Stimulated activated CD4-positive, alpha-beta T cell treated with anti-CD3 and anti-CD28 coated beads, Interleukin-1b, Interleukin-23, amount 100 ng/mL, for 1 hour (primary cell): ENCODE measurements at places on chromosomes 7 and 10.

- no peak for DNase-seq
Measured at GRCh38 chr10:61565819-61566560, 96.7 kb upstream of the CABCOCO1 start.

GRCh38 chr7:53422291-53422690, 386.9 kb downstream of the POM121L12 start:
- no peak for DNase-seq

DNA sequence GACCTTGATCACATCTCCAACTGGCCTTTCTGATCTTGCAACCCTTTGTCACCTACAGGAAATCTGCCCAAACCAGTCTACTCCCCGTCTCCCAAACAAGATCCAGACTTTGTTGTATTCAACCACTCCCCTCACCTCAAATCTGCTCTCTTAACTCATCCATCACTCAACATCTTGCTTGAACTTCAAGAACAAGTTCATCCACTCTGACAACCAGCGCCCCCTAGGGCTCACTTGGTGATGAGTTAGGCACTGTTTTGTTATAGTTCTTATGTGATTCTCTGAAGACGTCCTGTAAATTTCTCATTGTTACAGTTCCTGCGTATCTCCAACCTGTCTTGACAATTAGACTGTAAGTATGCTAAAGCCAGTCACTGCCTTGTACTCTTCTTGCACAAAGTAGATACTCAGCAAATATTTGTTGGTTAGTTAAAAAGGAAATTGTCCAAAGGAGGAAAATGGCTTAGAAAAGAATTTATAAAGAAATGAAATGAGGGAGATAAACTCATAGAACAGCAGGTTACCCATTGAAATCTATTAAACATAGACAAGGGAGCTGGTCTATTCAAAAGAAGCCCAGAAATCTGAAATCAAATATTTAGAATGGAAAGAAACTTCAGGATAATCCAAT, 5.3 kb downstream of the FRMD4A start:
- no peak for DNase-seq

DNA sequence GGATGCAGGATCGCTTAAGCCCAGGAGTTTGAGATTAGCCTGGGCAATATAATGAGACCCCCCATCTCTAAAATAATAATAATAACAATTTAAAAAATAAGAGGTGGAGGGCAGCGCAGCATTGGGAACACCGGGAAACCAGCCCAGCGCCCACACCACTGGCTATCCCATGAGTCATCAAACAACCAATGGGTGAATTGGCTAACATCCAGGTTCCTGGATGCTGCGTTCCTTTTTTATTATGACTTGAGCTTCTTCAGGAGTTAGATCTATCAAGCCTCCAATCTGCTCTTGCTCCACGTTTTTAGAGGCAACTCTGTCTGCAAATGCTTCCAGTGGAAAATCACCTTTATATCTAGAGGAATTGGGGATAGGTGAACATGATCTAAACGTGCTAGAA, 10.0 kb upstream of the LRRC4 start:
- DNase-seq, result no peak

DNA sequence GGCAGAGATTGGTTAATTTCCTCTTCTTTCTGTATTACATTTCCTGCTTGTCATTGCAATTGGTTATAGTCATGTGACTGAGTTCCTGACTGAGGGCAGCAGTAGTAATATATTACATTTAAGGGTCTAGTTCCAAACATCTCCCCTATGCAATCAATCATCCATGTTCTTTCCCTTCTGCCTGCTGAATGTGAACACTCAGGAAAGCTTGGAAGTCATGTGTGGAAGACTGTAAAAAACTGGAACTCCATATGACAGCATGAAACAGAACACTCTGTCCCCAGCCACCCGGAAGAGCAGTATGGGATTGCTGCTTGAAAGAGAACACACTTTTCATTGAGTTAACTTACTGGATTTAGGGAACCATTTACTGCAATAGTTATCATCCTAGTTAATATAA, 459.7 kb upstream of the SEMA3A start:
- no peak for DNase-seq

GRCh38 chr10:113732966-113733365, 18.5 kb upstream of the PLEKHS1 start:
- no peak for DNase-seq

DNA sequence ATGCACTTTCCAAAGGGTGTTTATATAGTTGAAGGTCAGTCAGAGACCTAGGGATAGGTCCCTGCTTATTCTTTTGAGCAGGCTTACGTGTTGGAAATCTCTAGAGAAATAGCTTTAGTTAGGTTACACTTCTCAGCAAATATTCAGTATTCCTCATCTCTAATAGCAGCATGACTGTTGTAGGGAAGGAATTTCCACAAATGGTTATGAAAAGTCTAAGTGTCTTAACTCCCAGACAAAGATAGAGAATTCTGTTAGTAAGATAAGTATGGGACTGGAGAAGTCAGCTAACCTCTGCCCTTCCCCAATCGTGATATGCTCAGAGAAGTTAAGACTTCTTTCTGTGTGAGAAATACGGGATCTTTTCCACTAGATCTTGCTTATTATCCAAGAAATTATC, 16.5 kb downstream of the SGPL1 start:
- no peak for DNase-seq

GRCh38 chr10:92387289-92387940, 96.4 kb downstream of the MARCHF5 start:
- no peak for DNase-seq

GRCh38 chr7:6071406-6071805, 40.2 kb downstream of the ANKRD61 start:
- no peak for DNase-seq

GRCh38 chr10:87750817-87751216, 67.2 kb downstream of the ATAD1 start:
- no peak for DNase-seq

DNA sequence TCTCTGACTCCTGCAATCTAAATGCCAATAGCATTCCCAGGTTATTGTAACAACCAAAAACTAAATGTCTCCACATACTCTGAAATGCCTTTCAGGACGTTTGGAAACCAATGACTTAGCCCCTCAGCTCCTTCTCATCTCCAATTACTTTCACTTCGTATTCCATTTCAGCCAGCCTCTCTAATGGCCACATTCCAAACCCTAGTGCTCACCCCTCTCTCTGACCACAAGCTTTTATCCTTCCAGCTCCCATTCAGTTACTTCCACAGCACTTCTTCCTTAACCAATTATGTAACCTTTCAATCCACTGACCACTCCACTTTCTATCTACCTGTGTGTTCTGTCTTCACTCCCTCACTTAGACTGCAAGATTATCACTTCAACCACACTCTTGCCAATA, 4.3 kb downstream of the NOC3L start:
- no peak for DNase-seq

- DNase-seq, result no peak
Measured at GRCh38 chr10:88388324-88388723, 194.8 kb downstream of the RNLS start.

DNA sequence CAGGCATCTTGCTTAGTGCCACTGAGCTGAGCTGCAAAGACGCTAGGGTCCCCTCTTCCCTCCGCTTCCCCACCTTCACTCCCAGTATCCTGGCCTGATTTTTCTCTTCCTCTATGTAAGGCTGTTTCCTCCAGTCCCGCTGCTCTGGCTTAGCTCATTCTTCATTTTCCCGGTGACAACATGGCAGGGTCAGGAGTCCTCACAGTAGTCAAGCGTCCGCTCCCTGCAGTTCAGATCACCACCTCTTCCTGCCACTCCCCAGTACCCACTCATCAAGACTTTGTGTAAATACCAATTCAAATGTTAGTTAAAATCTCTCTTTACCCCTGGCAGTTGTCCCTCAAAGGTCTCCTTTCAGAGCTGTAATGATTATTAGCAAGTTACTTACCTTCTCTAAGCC, 650.4 kb upstream of the CELF2 start:
- DNase-seq, result no peak

GRCh38 chr7:28375729-28376128, 36.6 kb upstream of the CREB5 start:
- DNase-seq, result no peak

DNA sequence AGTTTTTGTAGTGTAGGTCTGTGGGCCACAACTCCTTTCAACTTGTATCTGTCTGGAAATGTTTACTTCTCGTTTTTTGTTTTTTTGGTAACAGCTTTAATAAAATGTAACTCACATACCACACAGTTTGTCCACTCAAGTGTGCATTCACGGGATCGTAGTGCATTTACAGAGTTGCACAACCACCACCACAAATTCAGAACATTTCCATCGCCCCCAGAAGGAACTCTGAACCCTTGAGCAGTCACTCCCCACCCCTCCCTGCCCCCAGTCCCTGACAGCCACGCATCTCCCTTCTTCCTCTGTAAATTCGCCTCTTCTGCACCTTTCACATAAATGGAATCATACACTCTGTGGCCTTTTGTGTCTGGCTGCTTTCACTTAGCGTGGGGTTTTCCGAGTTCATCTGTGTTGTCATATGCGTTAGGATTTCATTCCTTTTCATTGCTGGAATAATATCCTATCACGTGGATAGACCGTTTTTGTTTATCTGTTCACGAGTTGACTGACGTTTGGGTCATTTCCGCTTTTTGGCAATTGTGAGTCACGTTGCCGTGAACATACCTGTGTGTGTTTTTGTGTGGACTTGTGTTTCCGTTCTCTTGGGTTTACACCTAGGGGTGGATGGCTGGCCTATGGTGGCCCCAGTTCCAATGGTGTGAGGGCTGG, 10.3 kb downstream of the JAKMIP3 start:
- no peak for DNase-seq

DNA sequence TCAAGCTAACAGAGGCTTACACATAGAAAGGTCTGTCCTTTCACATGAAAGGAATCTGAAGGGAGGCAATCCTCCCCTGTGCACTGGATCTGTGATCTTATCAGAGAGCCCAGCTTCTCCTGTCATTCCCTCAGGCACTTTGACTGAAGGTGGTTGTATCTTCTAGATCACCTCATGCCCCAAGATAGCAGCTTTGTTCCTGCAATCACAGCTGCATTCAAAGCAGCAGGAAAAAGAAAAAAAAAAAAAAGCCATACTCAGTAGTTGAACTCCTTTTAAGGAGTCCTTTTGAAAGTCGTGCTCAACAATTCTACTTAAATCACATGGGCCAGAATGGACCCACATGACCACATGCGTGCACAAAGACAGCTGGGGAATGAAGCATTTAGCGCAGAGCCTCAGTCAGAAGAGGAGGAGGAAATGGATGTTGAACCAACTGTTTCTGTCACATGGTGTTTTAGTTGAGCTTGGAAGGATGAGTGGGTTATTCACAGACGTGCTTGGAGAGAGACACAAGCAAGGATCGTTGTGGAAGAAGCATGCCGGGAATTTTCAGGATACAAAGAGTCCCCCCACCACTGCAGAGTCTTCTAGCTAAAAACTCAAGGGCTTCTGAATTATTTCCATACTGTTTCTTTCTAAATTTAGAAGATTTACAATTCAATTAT, 13.0 kb upstream of the PFKP start:
- no peak for DNase-seq
